ENCODE measurements at places on chromosomes 3 and 15.

- no peak for DNase-seq
These were observed 69.6 kb downstream of the C3orf20 start for GRCh38 chr3:14744556-14744955.

DNA sequence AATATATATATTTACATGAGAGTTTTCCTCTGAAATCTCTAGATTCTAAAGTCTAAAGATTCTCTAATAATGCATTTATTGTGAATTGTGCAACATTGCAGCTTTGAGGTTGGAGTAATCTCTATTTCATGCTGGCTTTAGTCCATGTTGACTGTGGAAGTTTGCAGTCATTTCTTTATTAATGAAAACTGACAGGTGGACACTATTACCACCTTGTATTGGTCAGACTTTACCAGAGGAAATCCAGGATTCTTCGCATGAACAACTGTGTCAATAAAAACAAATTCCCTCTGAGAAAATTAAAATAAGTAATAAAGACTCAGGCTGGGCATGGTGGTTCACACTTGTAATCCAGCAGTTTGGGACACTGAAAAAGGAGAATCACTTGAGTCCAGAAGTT, 274.1 kb downstream of the SHQ1 start:
- DNase-seq: no peak

DNA sequence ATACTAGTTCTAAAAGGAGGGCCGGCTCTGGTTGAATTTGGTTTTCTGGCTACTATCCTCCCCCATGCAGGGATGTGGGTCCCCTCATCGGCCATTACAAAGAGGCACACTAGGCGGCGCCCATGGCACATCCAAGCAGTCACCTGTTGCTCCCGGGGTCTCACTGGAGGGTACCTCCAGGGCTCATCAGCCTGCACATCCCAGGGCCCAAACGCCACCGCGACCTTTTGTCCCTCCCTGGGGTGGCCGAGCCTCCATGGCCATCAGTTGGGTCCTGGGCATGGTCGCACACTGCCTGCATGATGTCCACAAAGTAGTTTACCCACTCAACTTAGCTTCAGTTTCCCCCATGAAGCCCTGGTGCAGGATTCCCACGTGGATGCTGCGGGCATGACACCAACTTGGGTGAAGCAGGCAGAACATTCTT, 28.3 kb downstream of the IDH3A start:
- DNase-seq: no peak

DNA sequence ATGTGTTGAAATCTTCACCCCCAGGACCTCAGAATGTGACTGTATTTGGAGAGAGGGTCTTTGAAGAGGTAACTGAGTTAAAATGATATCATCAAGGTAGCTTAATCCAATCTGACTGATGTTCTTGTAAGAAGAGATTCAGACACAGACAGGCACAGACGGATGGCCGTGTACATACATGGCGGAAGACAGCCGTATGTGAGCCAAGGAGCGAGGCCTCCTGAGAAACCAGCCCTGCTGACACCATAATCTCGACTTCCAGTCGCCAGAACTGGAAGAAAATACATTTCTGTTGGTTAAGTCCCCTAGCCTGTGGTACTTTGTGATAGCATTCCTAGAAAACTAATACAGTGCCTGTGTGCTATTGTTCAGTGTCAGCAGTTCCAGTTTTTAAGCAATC, 73.6 kb downstream of the APBA2 start:
- no peak for DNase-seq

DNA sequence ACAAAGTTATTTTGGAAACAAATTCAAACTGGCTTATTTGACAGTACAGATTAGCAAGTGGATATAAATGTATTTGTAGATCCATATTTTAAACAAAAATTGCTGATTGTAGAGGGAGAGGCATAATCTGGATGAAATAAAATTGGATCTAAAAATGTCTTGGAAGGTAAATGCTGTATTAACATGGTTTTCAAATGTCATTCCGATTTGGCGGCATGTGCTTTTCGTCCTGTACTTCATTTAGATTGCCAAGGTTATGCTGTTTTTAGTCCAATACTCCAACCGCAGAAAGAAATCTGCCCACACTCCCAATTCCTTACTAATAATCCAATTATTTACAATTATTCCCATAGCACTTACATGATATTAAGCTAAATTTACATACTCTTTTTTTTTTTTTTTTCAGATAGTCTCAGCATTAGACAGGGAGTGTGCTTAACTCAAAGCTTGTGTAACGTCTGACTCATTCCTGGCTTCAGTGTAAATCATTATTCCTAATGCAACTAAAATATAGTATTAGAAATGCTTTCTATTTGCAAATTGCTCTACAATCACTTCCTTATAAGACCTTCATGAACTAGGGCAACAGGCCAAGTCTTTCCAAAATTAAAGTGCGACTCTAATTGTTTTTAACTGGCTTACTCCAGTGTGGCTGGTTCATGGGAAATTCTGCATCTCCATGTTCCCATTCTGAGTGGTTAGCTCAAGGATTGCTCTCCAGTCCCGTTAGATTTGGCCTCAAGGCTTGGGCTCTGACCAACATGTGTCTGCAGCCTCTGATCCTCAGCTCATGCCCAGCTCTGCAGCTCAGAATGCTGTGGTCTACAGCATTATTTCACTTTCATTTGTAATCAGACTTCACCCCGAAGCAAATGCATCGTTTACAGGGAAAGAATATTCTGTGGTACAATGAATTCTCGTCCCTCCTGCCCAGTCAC, 103.9 kb downstream of the FBN1 start:
- DNase-seq: peak; percentile 27

DNA sequence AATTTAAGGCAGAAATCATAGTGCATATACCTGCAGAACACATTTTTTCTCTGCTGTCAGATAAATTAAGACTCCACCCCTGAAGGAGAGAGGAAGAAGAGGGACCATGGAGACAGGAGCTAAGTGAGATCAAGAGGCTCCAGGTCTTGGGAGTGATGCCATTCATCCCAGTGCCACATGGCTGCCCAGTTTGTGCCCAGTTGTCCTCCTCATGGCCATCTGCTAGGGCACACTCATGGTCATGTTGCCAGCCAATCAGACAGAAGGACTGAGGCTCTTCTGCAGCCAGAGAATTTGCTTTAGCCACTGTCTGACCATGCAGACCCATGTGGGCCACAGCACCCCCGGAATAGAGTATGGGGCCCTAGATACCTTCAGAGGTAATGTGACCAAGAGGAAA, 270.5 kb upstream of the PROK2 start:
- no peak for DNase-seq

DNA sequence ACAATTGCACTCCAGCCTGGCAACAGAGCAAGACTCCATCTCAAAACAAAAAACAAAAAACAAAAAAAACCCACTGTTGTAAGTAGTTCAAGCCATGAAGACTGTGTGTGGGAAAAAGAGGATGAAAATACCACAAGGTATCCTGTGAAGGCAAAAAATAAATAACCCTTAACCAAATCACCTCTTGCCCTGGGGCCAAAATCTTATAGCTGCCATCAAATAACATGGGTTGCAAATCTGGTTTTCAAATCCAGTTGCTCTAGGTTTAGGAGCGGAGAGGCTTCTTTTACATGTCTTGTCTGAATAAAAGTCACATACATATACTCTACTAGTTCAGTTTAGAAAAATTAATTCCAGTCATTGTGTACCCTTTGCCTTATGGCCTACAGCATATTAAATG, 87.0 kb upstream of the STT3B start:
- DNase-seq: no peak

- no peak for DNase-seq
These were observed 140.3 kb downstream of the FEZF2 start for GRCh38 chr3:62233065-62233464.

- no peak for DNase-seq
These were observed 7.6 kb upstream of the EMC3 start for GRCh38 chr3:9994086-9994844.

GRCh38 chr3:173583496-173583895, 186.0 kb downstream of the NLGN1 start:
- DNase-seq: no peak

DNA sequence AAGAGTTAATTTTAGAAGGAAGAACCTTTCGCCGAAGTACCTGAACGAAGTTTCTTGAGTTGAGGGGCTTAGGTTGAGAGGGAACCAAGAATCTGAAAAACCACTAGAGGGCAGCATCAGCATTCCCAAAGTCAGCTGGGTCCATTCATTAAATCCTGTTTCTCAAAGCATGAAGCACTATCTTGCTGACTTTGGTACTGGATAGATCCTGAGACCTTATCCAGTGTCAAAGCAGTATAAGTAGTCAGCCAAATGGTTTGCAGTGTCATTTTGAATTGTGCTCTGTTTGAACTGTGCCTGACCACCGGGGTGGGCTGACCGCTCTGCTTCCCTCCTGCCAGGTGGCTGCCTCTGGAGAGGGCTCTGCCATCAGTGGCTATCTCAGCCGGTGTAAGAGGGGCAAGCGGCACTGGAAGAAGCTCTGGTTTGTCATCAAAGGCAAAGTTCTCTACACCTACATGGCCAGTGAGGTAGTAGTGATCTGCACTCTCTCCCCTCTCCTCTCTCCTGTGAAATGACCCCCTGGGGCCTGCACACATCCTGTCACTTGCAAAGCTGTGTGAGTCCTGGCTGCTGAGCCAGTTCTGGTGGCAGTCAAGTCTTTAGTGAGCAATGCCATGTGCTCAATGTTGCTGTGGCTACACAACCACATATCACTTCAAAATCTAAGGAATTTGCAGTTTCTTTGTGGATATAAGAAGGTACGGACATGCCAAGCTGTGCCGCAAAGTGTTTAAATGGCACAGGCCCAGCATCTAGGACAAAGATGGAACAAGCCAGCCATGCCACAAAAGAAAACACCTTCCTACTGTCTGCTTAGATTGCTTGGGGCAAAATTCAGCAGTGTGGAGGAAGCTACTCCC, 21.4 kb upstream of the NR2C2 start:
- no peak for DNase-seq

DNA sequence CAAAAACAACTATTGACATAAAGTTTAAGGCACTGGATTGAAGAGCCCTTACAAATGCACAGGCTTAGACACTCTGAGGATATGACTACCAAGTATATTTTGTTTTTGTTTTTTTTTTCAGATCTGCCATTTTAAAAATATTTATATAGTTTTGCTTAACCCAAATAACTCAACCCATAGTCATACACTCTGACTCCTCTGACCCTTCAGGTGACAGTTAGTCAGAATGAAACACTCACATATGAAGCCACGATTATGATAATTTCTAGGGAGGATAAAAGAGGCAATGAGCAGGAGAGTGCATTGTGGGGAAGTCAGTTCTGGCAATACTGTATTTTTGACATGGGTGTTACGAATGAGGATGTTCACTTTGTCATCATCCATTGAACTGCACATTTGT, 774.7 kb downstream of the MECOM start:
- DNase-seq: no peak

- no peak for DNase-seq
These were observed 18.2 kb downstream of the ABTB1 start for GRCh38 chr3:127690823-127691452.

DNA sequence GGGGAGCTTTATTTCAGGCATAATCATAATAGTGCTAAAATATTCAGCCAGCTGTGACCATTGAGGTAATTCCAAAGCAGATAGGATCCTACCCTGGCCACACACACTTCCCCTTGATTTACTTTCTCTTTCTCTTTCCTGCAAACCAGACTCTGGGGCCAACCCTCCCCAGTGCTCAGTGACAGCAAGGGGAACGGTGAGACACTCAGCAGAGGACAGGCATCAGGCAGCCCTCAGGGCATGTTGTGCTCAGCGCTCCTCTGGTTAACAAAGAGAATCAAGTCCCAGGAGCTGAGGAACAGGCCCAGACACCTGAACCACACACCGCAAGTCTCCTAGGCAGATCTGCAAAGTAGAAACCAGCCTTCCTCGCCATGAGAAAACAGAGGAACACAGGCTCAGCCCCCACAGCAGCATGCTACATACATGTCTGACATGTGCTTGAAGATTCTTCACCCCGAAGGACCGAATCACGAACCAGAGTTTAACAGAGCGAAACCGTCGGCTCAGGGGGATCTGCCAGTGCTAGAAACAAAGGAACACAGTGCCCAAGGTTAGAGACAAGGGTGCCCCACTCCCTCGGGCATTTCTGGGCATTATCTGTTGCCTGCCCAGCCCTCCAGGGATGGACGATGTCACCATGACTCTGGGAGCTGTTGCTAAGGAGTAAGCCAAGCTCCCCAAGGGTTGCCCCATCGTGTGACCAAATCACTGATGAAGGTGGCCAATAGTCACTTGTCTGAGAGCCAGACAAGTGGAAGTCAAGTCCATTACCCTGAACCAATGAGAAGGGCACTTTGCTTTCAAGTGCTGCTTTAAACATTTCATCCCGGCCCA, 17.5 kb downstream of the HDC start:
- peak; percentile 37 for DNase-seq

- no peak for DNase-seq
These were observed 350.2 kb upstream of the POU1F1 start for GRCh38 chr3:87626546-87626945.

- DNase-seq: no peak
These were observed 539 bp upstream of the LAMB2 start for GRCh38 chr3:49133226-49133951.

DNA sequence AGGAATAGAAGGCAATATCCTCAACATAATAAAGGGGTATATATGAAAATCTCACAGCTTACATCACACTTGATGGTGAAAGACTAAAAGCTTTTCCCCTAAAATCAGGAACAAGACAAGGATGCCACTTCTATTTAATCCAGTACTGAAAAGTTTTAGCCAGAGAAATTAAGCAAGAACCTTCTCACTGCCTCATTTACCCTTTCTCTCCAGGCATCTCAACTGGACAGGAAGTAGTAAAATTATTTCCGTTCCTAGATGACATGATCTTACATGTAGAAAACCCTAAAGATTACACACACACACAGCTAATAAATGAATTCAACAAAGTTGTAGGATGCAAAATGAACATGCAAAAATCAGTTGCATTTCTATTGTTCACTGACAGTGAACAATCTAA, 11.2 kb downstream of the SCAP start:
- no peak for DNase-seq

DNA sequence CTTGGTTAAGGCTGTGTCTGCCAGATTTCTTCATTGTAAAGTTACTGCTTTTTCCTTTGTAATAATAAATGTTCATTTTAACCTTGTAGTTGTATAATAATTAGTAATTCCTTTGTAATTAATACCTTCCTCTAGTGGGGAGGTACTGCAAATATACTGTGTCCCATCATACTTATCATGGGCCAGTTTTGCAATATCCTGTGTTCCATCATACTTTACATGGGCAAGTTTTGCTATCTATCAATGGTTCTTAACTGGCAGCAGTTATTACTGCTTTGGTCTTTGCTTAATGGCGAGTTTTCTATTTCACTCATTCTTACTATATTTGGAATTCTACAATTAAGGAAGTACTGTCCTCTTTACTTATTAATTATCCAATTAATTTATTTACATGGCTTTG, 10.6 kb downstream of the ATP2C1 start:
- DNase-seq: no peak

DNA sequence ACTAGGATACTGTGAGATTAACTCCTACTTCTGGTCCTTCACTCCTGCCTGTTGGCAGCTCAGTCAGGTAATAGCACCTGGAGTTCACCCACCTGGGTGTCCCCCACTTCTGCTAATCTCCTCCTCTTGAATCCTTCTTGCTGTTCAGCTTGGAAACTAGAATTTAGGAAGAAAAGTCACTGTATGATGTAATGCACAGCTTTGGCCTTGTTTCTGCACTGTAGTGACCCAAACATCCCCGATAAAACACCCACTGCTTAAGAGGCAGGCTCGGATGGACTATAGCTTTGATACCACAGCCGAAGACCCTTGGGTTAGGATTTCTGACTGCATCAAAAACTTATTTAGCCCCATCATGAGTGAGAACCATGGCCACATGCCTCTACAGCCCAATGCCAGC, 24.8 kb downstream of the STARD5 start:
- DNase-seq: no peak

GRCh38 chr3:177426878-177427495, 229.7 kb upstream of the TBL1XR1 start:
- DNase-seq: no peak

Data from GM12891 (cell line).